ENCODE measurements at places on chromosomes 2 and 18.

DNA sequence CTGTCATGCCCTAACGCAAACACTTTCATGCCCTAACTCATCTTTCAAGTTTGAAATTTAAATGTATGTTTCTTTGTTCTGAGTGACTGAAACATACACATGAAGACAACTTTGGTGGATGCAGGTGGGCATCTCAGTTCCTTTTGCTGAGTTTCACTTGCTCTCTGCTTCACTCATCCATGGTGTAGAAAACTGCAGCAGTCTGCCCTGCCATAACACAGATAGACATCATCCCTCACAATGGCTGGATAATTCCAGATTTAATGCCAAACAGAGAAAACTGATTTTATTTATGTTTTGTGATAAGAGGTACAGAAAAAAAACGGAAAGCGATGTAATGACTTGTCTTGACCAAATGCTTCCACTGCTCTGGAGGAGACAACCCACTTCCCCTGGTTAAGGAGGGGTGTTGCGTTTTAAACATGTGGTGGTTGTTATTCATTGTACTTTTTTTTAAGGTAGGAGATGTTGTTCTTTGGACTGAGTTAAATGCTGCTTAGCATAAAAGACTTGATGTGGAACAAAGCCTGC lies 70.4 kb downstream of the RHBDD1 start:
- DNase-seq = no peak

- no peak for DNase-seq
Measured at GRCh38 chr2:10323535-10323934, 20.8 kb downstream of the HPCAL1 start.

GRCh38 chr2:203733684-203734083 lies 27.2 kb downstream of the CD28 start:
- no peak for DNase-seq

DNA sequence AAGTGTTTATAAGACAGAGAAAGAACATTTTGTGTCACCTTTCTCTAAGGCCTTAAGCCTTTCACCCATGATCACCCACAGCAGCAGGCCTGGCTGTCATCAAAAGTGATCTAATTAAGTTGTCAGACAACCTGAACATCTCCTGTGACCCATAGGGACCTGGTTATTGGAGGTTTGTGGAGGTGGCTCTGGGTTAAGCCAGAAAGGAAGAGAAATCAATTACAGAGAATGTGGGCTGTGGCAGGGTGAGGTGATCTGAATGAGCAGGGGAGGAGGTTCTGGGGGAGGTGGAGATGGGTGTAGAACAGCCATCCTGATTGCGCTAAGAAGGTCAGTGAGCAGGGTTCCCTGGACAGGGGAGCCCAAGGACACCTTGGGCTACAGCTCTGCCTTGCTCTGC lies 170.8 kb downstream of the FSHR start:
- DNase-seq = no peak

GRCh38 chr2:176356251-176356650 lies 87.0 kb downstream of the MTX2 start:
- DNase-seq = no peak

- no peak for DNase-seq
Measured at GRCh38 chr2:187617905-187618304, 63.7 kb upstream of the TFPI start.

DNA sequence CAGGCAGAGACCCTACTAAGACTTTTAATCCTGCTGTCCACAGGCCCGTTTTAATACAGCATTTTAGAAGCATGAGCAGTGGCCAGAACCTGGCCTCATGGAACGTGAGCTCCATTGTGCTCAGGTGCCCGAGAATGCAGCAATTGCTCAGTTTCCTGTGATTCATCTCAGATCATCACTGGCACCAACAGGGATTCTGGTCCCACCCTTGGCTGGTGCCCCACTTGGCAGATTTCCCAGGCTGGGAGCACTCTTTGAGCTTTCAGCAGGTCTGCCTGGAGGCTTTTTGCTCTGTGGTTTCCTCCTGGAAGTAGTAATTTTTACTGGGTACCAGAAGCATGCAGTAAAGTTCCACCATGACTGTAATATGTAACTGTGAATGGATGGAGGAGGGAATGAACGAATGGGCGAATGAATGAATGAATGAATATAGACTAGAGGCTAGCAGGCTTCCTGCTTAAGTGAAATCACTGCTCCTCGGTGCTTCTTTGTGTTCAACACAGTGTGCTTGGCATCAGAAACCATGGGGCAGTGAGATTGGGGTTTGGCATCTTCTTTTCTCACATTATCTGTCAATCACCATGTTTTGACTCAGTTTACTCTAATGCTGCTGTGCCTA lies 312.9 kb downstream of the PRKCE start:
- peak; percentile 66 for DNase-seq

DNA sequence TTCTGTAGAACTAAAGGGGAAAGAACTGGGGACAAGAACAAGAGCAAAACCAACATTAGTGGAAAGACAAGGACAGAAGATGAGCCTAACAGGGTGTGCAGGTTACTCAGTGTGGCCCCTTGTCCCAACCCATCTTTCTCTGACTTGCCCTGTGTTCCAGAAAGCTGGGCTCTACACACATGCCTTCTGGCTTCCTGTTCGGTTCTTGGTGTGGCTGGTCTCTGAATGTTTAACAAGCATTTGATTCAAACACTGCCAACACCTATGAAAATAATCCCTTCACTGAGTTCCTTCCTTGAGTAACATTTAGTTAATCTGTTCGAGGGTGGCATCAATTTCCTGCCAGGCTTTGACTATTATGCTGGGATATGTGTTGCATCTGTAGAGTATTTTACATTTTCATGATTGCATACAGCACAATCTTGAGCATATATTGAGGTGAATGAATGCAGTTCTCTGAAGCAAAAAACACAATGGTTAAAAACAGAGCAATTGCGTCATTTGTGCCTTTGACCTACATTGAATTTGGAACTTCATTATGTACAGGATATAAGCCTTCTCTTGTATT lies 83.3 kb downstream of the MBD2 start:
- no peak for DNase-seq
